ENCODE measurements at places on chromosomes 4 and X. TPM values are rescaled to one million over a fixed set of nuclear protein-coding genes. Genes with fewer than 3 reads are reported as not detected.

DNA sequence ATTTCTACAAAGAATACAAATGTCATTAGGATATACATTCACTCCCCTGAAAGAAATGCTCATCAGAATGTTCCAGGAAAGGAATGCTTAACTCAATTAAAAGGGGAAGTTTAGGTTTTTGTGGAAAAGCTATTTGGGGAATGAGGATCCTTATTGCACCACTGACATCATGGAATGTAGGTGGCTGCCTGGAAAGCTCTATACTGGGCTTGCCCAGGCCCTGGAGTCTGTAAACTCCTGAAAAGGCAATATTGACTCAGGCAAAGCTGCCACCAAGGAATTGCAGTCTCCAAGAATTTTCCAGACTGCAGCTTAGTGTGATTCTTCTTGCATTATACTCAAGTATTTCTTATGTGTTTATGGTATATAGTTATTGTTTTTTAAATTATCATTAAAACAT lies 15.7 kb downstream of the DAPP1 start:
- no peak for DNase-seq

The KLB gene
- 0.13 TPM for total RNA-seq

- no peak for DNase-seq
These were observed 76.9 kb downstream of the PJA1 start for GRCh38 chrX:69088171-69088938.

GRCh38 chr4:152508386-152508785 lies 27.5 kb downstream of the FBXW7 start:
- no peak for DNase-seq

The TMLHE gene
- 38.8 TPM for total RNA-seq

DNA sequence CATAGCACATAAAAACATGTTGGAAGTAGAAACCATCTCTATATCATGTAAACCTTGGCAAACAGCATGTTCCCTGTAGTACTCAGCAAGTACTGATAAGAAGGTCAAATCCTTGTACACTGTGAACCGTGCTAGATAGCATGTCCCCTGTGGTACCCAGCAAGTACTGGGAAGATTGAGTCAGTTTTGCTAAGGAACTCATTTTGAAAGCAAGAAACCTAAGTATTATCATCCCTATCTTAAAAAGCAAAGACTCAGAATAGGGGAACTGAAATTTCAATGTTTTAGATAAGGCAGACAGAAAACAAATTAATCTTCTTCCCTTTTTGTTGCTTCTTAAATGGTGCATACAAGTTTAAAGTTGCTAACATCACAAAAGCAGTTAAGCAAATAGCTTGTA lies 180.2 kb downstream of the RBM46 start:
- no peak for DNase-seq

The CDKL2 gene
- 0.13 TPM for total RNA-seq

DNA sequence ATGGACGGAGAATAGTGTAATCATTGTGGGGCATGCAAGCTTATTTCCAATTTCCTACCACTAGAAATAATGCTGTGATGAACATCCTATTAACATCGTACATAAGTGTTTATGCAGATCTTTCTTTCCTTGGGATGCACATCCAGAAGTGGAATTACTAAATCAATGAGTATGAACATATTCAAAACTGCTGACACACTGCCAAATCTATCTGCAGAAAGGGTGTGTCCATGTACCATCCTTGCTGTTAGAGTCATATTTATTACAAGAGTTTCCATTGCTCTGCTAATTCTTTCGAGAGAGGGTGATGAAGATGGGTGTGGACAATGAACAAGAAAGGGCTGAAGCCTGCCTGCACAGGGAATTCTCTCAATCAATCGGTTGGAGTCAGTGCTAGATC lies 82.6 kb downstream of the GPC4 start:
- DNase-seq = no peak

- no peak for DNase-seq
These were observed 7.8 kb downstream of the DIAPH2 start for GRCh38 chrX:96692454-96692853.

DNA sequence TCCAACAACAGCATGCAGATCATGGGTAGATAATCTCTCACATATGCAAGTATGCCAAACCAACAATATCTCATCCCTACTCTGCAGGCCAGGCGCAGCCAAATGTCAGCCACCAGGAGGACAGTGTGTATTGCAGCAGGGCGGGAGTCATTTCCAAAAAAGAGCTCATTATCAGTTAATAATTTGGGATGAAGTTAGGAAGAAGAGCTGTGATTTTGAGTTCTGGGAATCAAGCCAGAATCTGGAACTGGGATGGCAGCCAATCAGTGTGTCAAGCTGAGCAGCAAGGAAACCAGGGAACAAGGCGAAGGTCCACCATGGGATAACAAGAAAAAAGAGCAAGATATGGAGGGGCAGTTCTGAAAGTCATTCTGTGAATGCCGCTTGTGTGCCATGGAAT lies 88.2 kb upstream of the CAMK2D start:
- DNase-seq = peak; percentile 42

- no peak for DNase-seq
These were observed 229.1 kb upstream of the FSTL5 start for GRCh38 chr4:162392946-162393345.

DNA sequence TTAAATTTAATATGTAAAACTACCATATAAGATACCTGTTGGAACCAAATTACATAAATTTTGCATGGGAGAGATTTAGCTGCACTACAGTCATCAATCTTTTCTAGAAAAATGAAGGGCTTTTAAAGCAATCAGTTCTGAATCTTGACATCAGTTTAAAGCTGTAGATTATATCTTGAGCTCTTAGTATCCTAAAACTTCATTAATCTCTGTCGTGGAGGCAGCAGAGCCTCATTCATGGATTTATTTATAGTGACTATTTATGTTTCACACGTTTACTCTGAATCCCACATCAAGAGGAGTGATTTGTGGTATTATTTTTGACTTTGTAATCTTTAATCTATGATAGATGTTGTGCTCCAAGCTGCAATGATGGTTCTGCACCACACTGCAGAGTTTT lies 175.9 kb downstream of the PDGFC start:
- DNase-seq = no peak

DNA sequence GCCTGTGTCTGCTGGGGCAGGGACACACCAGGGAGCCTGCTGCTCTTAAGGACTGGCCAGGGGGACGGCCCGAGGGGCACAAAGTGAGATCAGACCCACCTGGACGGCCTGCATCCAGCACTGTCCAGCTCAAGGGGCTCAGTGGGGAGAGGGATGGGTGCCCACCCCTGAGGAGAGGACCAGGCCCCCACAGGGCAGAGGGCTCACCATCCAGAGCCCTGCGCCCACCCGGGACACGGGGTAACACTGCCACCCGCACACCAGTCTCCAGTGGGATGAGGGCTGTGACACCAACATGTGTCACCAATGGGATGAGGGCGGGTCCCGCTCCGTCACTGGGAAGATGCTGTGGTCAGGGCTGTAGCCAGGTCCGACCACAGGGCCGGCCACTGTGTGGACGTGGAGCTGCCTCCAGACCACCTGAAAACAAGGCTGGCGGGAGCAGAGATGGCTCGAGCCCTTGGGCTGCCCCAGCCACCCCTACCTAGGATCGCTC lies 13.2 kb downstream of the DGKQ start:
- peak; percentile 34 for DNase-seq

DNA sequence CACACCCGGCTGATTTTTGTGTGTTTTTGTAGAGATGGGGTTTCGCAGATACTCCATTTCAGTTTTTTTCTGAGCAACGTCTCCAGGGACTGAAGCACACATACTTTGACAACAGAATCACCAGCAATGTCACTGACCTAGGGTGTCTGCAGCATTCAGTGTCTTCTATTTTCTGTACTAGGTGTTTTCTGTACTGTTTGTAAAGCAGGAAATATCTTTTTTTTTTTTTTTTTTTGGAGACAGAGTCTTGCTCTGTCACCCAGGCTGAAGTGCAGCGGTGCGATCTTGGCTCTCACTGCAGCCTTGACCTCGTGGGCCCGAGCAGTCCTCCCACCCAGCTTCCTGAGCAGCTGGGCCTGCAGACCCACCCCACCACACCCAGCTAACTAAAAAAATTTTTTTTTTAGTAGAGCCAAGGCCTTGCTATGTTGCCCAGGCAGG lies 8.9 kb downstream of the ADD1 start:
- peak; percentile 74 for DNase-seq

GRCh38 chr4:161714022-161714751 lies 449.6 kb downstream of the FSTL5 start:
- DNase-seq = no peak

GRCh38 chr4:128862608-128863311 lies 53.3 kb downstream of the JADE1 start:
- DNase-seq = no peak

The ZCCHC18 gene
- 0.65 TPM for total RNA-seq
